Left cardiac atrium (tissue), 4 donors: ENCODE measurements at places on chromosomes 2 and 18.

DNA sequence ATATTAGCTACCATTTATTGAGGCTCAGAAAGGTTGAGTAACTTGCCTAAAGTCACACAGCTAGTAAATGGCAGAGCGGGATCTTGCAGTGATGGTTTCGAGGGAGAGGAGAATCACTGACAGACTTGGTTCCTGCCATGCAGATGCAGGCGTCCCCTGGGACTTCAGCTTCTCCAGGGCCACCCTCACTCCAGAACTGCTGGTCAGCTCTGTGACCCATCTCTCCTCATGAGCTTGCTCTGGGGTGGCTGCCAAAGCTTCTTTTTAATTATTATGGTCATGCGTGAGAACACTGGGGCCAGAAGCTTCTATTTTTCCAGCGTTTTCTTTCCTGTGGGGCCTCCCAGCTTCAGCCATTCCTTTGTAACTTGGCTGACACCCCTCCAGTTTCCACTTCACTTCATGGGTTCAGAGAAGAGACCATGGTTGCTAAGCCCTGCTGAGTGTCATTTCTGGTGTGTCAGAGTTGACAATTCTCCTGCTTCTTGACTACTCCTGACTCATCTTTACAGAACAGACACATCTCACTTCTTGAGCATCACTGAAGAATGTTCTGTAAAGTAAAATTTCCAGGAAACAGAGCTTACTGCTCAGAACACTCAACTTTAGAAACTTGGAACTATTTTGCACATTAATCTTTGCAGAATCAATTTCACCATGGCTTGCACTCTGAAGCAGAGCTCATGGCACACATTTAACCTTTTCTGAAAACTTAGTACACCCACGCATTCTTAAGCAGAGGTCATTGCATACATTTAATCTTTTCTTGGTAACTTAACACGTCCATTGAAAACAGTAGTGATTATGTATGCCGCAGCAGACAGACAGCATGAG is 70.4 kb downstream of the IL1R2 start:
- peak; percentile 63 for DNase-seq

DNA sequence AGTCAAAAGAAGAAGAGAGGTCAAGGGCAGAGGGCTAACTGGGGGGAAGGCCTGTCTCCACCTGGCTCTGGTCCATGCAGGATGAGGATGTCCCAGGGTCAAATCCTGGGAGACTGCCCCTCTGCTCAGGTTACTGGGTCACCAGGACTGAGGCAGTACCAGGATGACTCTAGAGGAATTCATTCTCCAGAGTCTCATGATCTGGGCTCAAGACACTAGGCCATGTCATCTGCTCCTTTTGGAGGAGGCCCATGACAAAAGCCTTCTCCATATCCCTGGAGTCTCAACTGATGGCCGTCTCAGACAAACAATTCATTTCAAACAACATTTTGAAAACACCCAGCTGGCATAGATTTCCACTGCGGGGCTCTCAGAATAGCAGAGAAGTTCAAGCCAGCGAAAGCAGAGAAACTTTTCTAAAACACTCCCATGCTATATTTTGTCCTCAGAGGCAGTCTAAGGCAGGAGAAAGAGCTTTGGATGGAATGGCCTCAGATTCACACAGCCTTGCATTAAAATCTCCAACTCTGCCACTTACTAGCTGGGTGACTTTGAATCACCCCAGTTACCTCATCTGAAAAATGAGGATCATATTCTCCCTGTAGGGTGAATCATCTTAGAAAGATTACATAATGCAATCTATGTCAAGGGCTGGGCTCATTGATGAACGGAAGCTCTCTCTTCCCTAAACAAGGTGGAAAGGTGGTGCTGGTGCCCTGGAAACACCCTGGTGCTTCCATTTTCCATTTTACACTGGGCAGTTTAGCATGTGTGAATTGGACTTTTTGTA is 48.8 kb upstream of the LCLAT1 start:
- DNase-seq = no peak

- DNase-seq = peak; percentile 33
Observed at GRCh38 chr2:238061315-238062202, 758 bp downstream of the SCLY start.

DNA sequence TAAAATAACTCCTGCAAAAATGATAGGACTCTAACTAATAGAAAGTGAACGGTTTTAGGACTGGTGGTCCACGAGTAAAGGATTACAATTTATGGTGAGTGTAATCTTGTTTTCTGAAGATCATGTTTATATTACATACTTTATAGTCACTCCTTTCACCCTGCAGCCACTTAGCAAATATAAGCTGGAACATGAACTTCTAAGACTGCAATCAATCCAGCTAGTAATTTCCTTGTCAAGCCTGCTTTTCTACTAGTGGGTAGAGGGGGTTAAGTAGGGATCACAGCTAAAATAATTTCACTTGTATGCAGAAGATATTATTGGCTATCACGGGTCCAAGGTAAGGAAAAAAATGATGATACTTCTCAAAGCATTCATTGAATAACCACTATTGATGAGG is 125.5 kb upstream of the NETO1 start:
- DNase-seq = no peak

DNA sequence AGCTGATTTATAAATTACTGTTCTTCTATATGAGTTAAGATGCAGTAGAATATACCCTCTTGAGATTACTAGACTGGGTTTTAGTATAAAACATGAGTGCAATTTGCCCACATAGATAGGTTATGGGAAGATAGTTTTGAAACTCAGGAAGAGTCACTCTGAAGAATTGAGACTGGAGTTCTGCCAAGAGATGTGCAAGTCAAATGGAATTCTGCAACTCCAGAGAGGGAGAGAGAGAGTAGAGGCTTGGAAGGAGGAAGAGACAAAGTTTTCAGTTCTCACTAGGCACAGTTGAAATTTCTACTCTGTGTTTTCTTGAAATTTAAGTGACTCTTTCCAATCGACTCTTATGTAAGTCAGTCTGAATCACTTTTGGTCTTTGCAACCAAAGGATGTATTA is 878.8 kb downstream of the TSN start:
- no peak for DNase-seq

DNA sequence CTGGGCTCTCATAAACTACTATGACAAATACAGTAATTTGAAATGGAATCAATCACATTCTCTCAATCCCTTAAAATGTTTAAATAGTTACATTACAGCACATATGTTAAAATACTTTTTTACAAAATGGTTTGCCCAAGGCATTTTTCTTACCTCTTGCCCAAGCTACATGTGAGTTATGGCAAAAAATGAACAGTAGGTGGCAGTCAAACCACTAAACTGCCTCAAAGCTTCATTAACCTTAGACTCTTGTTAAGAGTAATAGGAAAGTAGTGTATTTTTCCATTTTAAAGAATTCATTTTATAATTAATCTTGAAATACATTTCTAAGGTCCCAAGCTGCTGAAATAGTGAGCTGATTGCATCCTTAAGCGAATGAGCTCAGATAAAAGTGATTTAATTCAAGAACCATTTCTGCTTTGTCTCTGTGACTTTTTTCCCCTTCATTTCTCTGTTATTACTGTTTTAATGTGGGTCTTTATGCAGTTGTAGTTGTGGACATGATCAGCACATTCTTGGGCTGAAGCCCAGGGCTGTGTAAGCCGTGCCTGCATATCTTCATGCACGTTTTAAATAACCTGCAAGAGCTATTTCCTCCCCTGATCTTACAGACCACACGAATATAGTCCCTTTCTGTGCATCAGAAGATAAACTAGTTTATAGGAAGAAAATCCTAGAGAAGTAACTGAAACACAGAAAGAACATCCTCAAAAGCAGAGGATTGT is 311.8 kb downstream of the LNPK start:
- no peak for DNase-seq

GRCh38 chr2:181467966-181468707 is 11.0 kb downstream of the ITGA4 start:
- no peak for DNase-seq

GRCh38 chr2:190117305-190117704 is 54.8 kb upstream of the MSTN start:
- DNase-seq = no peak

DNA sequence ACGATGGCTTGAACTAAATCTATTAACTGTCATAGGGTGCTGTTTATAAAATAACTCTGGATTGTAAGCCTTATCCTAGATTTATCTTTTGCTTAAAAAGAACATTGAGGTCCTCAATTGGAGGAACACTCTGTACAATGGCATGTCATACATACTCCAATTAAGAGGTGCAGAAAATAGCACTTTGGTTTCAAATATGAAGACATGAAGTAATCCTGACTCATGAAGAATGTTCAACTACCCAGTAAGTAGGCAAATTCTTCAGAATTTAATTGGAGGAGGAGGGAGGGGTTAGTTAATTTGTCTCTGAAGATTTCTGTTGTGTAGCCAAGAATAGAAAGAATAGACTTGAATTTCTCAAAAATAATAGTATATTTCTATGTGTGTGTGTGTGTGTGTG is 36.1 kb downstream of the DCC start:
- DNase-seq = no peak
